G401 (cell line): ENCODE measurements at places on chromosomes 3 and 15. TPM values are rescaled to one million over a fixed set of nuclear protein-coding genes. Genes with fewer than 3 reads are reported as not detected.

Gene SMAD6
- 84.0 and 102 TPM in 2 replicates for total RNA-seq

Gene LIPH
- not detected in 2 replicates for total RNA-seq

Gene TTLL13
- not detected in 2 replicates for total RNA-seq

Gene CCRL2
- total RNA-seq, result 0.98 and 3.2 TPM in 2 replicates
